NAMALWA (cell line): ENCODE measurements at places on chromosomes 5 and 9.

GRCh38 chr9:115921301-115921700 lies 232.3 kb upstream of the PAPPA start:
- no peak for DNase-seq

DNA sequence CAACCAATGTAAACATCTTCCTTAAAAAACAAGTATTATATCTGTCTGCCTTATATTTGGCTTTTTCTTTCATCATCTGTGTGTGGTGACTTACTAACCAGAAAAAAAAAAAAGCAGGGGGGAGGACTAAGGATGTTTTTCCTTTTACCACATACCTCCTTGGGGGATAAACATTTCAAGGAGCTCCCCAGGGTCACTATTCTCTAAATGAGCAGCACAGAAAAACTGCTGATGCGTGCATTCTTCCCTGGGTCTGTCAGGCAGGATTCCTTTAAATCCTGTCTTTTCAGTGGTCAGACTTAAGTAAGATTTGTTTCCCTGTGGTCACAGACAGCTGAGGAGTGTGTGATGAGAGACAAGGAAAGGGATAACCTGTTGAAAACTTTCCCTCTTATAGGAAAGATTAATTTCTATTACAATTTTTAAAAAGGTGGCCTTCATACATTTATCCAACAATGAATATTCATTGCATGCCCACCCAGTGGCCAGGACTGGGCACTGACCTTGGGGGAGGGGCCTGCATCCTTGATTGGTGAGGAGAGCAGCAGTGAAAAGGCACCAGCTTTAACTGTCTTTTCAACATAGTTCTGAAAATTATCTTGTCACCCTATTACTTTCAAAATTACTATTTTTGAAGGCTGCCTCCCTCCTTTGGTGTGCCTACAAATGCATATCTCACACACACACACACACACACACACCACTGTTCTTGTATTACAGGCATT lies 123.1 kb downstream of the TLE4 start:
- no peak for DNase-seq

DNA sequence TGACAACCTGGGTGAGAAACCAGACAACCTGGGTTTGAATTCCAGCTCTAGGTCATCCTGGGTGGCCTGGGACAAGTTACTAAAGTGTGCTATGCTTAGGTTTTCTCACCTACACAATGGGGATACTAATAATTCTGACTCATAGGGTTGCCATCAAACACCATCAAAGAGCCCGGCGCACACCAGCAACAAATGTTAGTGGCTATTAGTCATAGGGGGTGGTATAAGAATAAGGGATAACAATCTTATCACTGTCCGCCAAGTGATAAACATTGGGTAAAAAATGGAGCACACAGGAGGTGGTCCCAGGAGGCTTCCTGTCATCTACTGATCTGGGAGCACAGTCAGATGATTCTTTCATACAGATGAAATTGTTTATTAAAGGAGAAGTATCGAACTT lies 61.4 kb upstream of the AFAP1L1 start:
- no peak for DNase-seq

- DNase-seq, result no peak
These were observed 170.4 kb downstream of the FOCAD start for GRCh38 chr9:20854444-20854843.

GRCh38 chr5:17691762-17692161 lies 57.5 kb downstream of the TAF11L14 start:
- no peak for DNase-seq

GRCh38 chr5:154647114-154647760 lies 107.9 kb upstream of the LARP1 start:
- DNase-seq, result no peak

DNA sequence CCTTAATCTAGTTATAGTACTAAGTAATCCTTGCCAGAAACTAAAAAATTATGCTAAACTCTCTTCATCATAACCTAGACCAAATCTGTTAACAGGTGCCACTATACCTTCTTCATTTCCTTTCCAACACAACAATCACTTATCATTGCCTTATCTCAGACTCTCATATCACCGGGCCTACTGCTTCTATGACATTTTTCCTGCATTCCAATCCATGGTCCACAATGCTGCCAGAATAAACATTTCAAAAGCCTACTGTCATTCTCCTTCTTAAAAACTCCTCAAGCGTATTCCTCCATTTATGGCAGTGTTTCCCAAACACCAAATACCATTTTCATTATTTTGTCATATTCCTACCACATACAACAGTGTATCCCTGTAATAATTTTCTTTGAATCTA lies 6.5 kb downstream of the PPP6C start:
- no peak for DNase-seq

DNA sequence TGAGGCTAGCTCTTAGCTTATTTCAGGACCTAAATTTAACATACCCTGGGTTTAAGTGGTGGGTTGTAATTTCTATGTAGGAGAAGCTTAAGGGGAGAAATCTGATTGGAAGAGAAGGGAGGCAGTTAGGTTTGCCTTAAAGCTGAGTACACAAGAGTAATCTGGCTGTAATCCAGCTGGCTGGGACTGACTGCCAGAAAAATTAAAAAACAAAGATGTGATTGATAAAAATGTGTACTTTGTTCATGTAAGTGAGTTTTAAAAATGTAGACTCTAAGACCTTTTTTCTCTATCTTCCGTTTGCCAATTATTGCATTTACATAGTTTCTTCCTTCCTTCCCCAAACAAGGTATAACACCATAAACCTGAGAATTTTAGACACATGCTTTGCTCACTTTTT lies 17.5 kb upstream of the MSMP start:
- no peak for DNase-seq
